ENCODE measurements at places on chromosomes 1 and 21.

- DNase-seq = no peak
Measured at GRCh38 chr1:224067621-224068457, 46.1 kb upstream of the FBXO28 start.

DNA sequence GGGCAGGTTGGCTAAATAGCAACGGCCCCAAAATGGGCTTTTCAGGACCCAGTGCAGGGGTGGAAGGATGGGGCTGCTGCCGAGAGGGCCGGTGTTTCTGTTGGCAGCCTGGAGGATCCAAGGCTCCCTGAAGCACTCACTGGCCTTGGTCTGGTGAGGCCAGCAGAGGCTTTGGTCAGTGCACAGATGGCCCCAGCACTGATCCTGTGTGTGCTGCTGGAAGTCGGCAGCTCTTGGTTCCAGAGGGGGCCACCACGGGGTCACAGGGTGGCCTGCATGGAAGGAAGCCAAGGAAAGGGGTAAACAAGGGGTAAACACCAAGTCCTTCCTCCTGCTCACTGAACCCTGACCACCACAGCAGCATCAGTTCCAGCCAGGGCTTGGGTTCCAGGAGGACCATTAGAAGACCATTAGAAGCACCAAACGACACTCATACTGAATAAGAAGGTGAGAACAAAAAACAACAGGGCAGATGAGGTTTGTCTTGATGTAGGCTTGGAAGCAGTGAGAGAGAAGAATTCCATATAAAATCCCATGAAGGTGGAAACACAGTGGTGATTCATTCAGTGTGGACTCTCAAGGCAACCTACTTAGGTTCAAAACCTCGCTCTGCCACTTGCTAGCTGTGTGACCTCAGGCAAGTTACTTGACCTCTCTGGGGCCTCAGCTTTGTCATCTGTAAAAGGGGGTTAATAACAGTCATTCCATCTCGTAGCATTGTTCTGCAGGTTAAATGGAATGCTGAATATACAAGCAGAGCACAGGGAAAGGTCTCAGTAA is 184.5 kb downstream of the RUNX1 start:
- DNase-seq = no peak

- no peak for DNase-seq
Measured at GRCh38 chr1:28526886-28527285, 21.0 kb downstream of the RCC1 start.

- peak; percentile 89 for DNase-seq
Measured at GRCh38 chr1:232805269-232806185, at the start of gene MAP10. Gene MAP10 (plus strand): TSS chr1:232805416. CDS start chr1:232805450, 34 bp downstream.

GRCh38 chr1:112504001-112504660 is 4.6 kb upstream of the WNT2B start:
- no peak for DNase-seq
